ENCODE measurements at places on chromosomes 11 and 22.

DNA sequence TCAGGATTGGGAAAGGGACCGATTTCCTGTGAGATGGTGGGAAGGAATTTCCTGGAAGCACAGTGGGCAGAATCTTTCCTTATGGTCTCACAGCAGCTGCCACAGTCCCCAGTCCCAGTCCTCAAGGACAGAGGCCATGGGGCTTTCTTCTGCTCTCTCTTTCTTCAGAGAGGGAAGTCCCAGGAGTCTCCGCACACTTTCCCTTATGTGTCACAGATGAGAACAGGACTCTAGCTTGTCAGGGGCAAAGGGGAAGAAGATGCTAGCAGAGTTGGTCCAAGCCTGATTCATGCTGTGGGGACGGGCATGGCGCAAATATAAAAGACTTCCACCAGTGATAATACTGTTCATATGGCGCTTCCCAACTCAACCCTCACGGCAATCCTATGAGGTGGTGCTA is 7.5 kb upstream of the PPFIA1 start:
- no peak for DNase-seq

DNA sequence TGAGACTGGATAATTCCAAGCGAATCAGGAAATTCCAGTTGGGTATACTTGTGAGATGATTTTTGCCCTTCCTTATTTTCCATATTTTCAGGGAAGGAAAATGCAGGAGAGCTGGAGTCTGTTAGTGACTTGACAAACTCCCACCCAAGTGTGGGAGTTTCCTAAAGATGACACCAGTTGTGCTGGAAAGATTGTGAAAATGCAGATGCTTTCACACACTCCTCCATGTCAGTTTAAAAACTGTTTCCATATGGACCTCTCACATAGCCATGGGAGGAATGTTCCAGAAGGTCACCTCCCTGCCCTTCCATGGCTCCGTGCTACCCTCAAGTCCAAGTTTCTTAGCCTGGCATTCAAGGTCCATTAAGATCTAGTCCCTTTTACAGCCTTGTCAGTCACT is 350.7 kb upstream of the NARS2 start:
- no peak for DNase-seq

DNA sequence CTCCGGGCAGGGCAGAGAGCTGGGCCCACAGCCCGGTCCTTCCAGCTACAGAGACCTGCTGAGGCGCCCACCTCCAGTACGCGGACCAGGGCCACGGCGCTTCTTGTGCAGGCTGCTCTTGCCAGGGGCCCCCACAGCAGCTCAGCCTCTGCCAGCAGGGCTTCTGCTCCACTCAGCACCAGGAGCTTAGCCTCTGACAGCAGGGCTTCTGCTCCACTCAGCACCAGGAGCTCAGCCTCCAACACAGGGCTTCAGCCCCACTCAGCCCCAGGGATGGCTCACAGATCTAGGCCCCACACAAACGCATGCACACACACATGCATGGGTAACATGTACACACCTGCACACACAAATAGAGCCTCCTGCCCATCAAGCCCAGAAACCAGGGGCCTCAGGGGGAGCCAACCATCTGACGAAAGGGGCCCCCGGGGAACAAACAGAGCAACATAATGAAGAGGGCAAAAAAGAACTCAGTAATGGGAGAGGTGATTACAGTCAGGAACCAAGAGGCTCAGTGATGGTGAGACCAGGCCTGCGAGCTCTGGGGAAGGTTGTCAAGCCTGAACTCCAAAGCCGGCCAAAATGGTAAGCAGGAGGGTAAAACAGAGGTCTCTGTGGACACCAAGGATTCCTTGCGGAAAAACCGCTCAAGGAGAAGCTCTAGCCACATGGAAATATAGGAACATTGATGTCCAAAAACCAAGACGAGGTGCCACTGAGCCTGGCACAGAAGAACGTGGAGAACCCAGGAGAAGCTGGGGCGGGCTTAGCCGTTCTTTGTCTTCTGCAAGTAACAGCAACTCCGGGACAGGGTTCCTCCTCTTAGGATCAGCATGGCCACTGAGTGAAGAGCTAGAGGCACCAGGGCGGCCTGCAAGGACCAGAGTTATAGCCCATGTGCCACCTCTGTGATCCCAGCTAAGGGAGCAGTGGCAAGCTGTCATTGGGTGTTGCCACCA is 46.5 kb downstream of the GNB1L start:
- DNase-seq, result no peak

- DNase-seq, result no peak
Observed at GRCh38 chr11:32446227-32446626, 10.9 kb upstream of the WT1 start.

GRCh38 chr22:45917146-45917545 is 59.8 kb downstream of the WNT7B start:
- DNase-seq, result no peak

GRCh38 chr22:46076651-46077339 is 73.5 kb upstream of the PPARA start:
- no peak for DNase-seq

DNA sequence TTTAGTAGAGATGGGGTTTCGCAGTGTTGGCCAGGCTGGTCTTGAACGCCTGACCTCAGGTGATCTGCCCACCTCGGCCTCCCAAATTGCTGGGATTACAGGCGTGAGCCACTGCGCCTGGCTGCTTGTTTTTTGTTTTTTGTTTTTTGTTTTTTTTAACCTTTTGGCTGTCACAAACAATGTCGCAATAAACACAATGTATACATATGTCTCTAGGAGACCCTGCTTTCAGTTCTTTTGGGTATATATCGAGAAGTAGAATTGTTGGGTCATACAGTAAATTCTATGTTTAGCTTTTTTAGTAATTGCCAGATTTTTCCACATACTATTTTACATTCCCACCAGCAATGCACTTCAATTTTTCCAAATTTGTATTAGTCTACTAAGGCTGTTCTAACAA is 28.0 kb downstream of the RBX1 start:
- no peak for DNase-seq

DNA sequence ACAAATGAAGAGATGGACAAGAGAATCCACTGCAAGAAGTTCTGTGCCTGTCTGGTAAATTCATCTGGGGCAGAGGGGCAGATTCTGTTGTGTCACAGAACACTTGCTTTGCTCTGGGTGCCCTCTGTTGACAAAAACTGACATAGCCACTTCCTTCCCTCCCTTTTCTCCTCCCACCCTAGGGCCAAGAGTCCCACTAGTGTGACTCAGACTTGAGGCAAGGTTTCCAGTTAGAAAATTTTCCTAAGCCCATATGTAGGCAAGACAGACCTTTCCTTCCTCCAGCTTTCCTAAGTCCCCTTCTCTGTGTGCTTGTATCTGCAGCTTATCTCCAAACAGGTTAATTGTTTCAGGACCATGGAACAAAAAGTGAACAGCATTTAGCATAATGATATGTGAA is 106.8 kb downstream of the RBFOX2 start:
- no peak for DNase-seq

- no peak for DNase-seq
Observed at GRCh38 chr11:67114275-67114896, 4.7 kb upstream of the KDM2A start.

DNA sequence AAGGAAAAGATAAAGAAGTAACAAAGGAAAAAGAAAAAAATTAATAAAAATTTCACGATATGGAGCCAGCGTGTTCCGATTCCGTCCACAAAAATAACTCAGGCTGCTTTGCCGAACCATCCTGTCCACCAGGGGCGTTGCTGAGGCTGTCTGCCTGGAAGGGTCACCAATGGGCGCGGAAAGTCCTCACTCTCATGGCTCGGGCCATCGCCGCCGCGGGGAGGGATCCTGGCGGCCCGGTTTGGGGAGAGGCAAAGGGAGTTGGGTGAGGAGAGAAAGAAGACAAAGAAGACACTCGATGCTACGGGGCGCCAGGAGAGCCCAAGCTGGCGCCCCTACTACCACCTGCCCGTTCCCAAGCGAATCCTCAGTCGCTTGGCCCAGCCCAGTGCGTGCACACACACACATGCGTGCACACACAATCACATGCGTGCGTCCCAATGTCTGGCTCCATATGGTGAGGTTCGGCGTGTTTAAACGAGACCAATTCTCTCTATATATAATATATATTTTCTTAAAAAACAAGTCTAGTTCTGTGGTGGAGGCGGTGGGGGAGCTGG is 5.6 kb upstream of the PYGM start:
- no peak for DNase-seq

DNA sequence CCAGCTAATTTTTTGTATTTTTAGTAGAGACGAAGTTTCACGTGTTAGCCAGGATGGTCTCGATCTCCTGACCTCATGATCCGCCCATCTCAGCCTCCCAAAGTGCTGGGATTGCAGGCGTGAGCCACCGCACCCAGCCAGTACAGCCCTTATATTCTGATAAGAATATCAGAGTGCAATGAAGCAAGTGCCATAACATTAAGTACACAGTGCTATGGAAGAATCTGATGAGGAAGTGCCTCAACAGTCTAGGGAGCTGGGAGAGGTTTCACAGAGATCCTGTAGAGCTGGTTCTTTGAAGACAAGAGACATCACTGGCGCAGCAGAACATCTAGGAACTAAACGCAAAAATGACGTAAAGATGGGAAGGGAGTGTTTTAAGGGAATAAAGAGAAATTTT is 2.1 kb downstream of the RTCB start:
- DNase-seq, result no peak

DNA sequence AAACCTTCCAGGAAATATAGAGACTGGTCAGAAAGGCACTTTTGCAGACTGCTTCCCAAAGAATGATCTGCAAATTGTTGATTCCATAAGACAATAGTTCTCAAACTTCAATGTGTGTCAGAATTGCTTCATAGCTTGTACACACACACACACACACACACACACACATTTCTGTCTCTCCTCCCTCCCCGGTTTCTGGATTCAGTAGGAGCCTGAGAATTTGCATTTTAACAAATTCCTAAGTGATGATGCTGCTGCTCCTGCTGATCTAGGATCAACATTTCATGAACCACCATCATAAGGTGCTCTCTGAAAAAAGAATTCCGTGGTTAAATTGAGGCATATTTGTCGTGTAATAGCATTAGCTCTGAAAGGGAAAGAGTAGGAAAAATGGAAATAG is 35.3 kb upstream of the FZD4 start:
- DNase-seq, result no peak

- peak; percentile 20 for DNase-seq
Observed at GRCh38 chr11:133386852-133387251, 145.4 kb downstream of the OPCML start.

- DNase-seq, result no peak
Observed at GRCh38 chr11:78583889-78584288, 9.2 kb upstream of the NARS2 start.

- no peak for DNase-seq
Observed at GRCh38 chr11:44725016-44725685, 1.6 kb upstream of the TSPAN18 start.

DNA sequence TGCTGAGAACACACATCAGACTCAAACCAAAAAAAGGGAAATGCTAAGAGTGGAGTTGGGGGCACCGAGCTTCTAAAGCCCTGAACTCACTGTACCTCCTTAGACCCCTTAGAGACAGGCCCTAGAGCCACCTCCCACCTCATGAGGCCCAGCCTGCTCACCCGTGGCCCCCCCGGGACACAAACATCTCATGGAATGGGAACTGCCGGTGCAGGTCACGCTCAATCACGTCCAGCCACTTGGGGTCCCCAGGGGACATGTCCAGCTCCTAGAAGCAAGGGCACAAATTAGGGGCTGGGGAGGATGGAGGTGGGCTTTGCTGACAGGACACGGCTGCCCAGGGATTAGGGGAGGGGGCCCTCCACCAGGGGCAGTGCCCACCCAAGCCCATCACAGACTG is 6.3 kb upstream of the CASTOR1 start:
- no peak for DNase-seq

- DNase-seq, result no peak
Observed at GRCh38 chr11:77267962-77268361, 33.5 kb downstream of the GDPD4 start.

- no peak for DNase-seq
Observed at GRCh38 chr11:11020747-11021149, 162.9 kb upstream of the ZBED5 start.

DNA sequence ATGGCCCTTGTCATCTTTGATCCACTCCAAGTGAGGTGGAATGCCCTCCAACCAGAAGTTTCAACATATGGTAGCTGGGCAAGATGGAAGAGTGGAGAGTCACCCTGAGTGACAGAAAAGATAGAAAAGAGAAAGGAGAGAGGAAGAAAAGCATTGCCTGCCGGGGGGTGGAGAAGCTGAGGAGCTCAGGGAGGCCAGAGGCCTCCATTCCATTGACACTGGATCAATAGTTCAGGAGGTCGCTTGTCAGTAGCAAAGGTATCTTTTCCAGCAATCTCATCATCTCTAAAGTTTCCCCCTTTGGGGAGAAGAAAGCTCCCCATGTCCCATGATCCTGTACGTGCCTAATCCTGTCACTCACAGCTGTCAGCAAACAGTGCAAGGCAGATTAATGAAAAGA is 6.7 kb upstream of the C1QTNF6 start:
- no peak for DNase-seq

DNA sequence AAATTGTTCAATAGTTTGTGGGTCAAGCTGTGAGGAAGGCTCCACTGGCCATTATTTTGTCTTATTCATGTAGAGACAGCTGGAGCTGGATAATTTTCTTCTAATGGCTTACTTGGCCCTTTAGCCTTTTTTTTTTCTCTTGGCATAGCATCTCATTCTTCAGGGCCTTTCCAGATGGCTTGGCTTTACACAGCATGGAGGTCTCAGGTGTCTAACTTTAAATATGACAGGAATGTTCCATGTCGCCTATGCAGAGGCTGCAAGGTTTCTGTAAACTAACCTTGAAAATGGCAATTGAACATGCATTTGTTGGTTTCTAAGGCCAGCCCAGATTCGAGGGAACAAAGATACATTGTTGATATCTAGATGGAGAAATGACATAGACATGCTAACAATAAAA is 247.9 kb upstream of the CNTN5 start:
- no peak for DNase-seq

DNA sequence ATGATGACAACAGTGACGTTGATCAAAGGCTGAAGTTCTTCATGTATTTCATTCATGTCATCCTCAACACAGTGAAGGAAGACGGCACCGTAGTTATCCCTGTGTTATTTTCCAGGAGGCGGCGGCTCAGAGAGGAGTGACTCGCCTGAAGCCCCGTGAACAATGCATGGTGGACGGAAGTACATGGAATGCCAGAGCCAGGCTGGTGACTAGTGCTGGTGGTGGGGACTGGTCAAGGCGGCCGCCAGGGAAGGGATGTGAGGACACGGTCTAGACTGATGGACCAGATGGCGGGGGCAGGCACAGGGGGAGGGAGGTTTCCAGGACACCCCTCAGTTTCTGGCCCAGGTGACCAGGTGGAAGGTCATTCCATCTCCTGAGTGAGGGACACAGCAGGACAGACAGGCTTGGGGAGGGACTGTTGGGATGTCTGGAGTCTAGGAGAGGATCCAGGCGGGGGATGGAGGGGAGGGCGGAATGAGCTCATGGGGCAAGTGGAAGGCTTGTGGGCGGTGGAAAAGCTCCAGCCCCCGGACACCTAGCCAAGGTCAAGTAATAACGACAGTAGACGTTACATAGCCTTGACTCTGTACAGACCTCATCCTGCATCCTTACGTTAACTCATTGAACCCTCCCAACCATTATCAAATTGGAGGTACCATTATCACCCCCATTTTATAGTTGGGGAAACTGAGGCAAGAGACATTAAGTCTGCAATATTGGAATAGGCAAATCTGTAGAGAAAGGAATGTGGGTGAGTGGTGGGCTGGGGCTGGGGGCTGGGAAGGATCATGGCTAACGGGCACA is 16.0 kb upstream of the PICK1 start:
- no peak for DNase-seq

- DNase-seq, result no peak
Observed at GRCh38 chr22:38766076-38766777, 10.4 kb upstream of the SUN2 start.

Data from NCI-H2227 treated with DMSO at 0.1 percent for 48 hours (cell line).